ENCODE measurements at places on chromosomes 2 and 18.

GRCh38 chr18:31801078-31801477 lies 40.4 kb upstream of the SLC25A52 start:
- no peak for DNase-seq

DNA sequence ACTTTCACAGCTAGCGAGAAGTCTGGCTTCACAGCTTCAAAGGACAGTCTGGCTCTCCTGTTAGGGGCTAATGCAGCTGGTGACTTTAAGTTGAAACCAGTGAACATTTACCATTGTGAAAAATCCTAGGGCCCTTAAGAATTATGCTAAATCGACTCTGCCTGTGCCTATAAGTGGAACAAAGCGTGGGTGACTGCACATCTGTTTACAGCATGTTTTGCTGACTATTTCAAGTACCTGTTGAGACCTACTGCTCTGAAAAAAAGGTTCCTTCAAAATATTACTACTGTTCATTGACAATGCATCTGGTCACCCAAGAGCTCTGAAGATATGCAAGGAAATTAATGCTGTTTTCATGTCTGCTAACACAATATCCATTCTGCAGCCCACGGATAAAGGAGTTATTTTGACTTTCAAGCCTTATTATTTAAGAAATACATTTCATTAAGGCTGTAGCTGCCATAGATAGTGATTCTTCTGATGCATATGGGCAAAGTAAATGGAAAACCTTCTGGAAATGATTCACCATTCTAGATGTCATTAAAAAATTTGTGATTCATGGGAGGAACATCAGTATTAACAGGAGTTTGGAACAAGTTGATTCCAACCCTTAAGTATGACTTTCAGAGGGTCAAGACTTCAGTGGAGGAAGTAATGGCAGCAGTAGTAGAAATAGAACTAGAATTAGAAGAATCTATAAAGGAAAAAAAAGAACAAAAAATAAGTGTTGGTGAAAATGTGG lies 48.9 kb downstream of the POLR1A start:
- no peak for DNase-seq

- no peak for DNase-seq
These were observed 2.7 kb downstream of the PTMA start for GRCh38 chr2:231710799-231711676.

GRCh38 chr2:37880551-37880950 lies 44.5 kb upstream of the RMDN2 start:
- no peak for DNase-seq

GRCh38 chr18:44901283-44901682 lies 220.6 kb downstream of the SETBP1 start:
- no peak for DNase-seq
